ENCODE measurements at places on chromosomes 1 and 21. TPM values are rescaled to one million over a fixed set of nuclear protein-coding genes. Genes with fewer than 3 reads are reported as not detected.

UBIAD1 gene
- 6.2 TPM for total RNA-seq

LHX4 gene
- total RNA-seq: not detected

IL19 gene
- not detected for total RNA-seq

LAX1 gene
- total RNA-seq: under 0.01 TPM

RASSF5 gene
- total RNA-seq: 1.1 TPM
